LNCaP clone FGC (cell line): ENCODE measurements at places on chromosomes 16 and 17.

- DNase-seq: no peak
These were observed 180.2 kb upstream of the CHMP6 start for GRCh38 chr17:80811181-80812105.

- DNase-seq: no peak
These were observed 71.2 kb upstream of the GRIN2A start for GRCh38 chr16:10253409-10253808.

GRCh38 chr16:64983963-64984362 is 137.9 kb downstream of the CDH11 start:
- no peak for DNase-seq

DNA sequence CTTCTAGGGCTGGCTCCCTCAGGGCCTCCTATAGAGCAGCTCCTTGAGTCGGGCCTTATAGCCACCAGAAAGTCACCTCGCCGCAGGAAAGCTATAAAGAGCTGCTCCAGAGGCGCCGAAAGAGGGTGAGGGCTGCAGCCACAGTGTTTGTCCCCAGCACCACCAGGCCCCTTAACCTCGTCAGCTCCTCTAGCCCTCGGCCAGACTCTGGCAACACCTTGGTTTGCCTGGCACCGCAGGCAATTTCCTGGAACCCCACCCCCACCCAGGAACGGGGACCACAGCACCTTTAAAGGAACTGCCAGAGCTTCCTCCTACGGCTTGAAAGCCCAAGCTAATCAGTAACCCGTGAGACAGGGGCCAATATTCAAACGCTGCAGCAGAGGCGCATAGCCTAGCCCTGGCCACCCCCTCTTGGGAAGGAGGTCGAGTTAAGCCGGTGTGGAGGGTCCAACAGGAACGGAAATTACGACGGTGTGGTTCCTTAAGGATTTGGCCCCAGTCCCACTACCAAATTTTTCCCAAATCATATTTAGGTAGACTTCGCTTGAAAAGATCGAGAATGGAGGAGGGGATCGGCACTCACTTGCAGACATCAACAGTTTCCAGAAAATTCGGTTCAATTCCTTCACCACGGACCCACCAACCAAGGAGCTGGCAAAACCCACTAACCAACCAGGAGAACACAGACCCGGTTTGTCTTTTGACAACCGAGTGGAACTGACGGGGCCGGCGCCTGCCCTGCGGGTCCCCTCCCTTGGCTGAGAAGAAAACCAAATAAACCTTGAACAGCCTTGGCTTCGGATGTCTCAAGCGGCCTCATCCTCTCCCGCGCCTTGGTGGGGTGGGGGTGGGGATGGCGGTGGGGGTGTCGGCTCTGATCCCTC is 3.0 kb downstream of the HOXB6 start:
- no peak for DNase-seq

DNA sequence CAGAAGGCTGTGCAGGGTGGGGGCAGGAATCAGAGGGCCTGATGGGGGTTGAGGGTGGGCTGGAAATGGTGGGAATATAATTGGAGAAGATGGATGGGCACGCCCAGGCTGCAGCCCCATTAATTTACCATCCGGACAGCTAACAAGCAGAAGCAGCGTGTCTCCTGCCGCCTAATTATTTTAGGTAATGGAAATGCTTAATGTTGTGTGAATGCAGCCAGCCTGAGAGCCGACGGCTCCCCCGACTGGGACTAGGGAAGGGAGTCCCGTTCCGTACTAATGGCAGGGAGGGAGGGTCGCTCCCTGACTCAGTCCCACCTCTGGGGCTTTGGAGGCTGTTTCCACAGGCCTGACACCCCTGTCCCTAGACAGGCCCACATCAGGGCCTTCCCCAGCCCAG is 4.7 kb upstream of the OVCA2 start:
- DNase-seq: no peak

GRCh38 chr16:86134802-86135461 is 236.0 kb downstream of the IRF8 start:
- no peak for DNase-seq

DNA sequence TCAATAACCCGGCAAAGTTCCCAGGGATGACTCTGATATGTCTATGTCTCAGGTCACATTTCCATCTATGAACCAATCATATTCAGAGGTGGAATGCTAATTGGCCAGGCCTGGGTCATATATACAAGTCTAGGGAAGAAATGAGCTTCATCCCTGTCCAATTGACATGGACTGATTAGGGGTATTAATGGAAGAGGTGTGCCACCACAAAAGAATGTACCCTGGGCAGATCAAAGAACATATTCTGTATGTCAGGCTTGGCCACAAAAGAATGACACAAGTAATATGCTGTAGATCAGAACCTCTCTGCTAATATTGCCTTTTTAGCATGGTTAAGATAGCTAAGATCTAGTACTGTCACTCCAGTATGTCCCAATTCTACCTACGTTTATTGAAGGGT is 6.7 kb downstream of the SLC35G3 start:
- DNase-seq: no peak

GRCh38 chr17:77957235-77957856 is 1.2 kb upstream of the TNRC6C start:
- DNase-seq: no peak
